Activated T-cell treated with anti-CD3 and anti-CD28 coated beads for 1 hour (primary cell): ENCODE measurements at places on chromosomes 4 and X.

GRCh38 chr4:42654631-42655268 lies 2.2 kb downstream of the ATP8A1 start:
- DNase-seq = no peak

- DNase-seq = no peak
Observed at GRCh38 chrX:85851418-85851817, 195.9 kb downstream of the CHM start.

GRCh38 chrX:102708900-102709299 lies 3.3 kb upstream of the GPRASP2 start:
- no peak for DNase-seq

GRCh38 chr4:6426571-6427438 lies 45.6 kb downstream of the PPP2R2C start:
- DNase-seq = no peak

GRCh38 chrX:34886011-34886410 lies 56.6 kb upstream of the FAM47B start:
- no peak for DNase-seq

DNA sequence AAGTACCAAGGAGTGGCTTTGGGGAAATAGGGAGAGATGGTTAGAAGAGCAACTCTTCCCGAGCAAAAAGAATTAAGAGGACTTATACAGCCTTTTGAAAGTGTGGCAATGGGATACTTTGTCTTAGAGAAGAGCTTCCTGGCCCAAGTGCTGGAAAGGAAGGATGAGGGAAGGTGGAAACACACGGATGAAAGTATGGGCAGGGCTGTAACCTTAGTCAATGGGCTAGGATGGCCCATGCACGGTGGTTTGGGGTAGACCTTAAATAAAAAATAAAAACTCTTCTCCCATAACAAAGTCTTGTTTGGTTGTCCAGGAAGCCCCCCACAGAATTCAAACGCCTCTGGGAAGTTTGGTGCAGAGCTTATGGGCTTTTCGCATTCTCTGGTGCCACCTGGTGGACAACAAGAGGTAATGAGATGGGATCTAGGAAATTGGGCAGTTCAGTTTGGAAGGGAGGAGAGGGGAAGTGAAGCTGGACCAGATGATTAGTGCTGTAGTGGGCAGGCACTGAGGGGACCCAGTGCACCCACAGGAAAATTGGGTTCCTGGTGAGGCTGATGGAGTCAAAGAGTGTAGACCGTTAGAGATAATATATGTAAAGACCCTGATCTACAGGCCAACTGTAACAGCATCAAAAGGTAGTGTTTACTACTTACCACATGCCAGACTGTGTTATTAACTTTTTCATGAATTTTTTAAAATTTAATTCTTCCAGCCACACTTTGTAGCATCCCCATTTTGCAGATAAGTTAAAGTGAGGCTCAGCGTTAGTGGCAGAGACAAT lies 13.8 kb upstream of the ENOX2 start:
- peak; percentile 11 for DNase-seq

DNA sequence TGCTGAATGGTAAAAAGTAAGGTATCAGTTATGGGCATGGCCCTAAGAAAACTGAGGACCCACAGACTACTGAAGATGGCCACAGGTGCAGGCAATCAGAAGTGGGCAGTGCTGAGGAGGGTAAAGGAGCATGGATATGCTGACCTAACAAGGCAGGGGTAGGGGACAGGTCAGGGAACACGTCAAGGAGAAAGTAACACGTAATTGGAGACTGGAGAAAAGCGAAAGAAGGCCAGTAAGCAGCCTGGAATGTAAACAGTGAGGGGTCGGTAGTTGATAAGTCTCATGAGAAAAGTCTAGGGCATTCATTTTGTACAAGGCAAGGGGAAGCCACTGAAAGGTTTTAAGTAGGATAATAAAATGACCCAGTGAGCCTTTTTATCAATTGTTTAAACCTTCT lies 153.3 kb downstream of the PRDM5 start:
- no peak for DNase-seq

GRCh38 chr4:184647266-184648053 lies 1.8 kb downstream of the CASP3 start:
- DNase-seq = no peak

DNA sequence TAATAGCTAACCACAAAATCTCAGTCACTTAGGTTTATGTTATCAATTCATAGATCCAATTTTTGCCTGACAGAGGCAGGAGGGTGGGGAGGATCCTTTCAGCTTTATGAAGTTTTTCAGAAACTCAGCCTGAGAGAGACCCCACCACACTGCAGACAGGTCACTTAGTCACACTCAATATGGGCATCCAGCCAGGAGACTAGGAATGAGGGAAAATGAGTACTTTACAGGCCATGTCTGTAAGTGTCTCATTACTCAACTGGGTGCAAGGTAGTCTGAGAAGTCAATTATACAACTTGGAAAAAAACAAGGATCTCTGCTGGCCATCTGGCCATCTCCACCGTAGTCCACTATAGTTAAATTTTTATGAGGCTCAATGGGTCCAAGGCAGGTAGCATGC lies 365.9 kb downstream of the INPP4B start:
- DNase-seq = no peak

DNA sequence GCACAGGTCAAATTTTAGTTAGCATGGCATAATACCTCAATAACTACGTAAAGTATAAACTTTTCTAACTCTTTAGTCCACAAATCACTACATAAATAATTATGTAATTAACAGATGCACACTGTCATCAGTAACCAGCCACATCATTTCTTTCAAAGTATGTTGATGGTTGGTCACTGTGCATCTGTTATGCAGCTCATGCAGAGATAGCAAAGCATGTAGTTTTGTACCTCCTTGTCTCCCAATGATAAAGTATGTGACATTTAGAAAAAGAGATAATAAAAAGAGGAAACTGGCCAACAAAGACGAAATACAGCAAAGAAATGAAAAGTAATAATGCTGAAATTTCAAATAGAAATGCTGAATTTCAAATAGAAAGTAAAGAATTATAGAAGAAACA lies 2.9 kb downstream of the LAMTOR3 start:
- no peak for DNase-seq

- no peak for DNase-seq
Observed at GRCh38 chr4:184932343-184932742, 85.9 kb upstream of the HELT start.

- DNase-seq = no peak
Observed at GRCh38 chr4:75071317-75071716, 138.4 kb downstream of the PARM1 start.

GRCh38 chr4:159250751-159251325 lies 148.0 kb downstream of the RAPGEF2 start:
- DNase-seq = no peak

GRCh38 chrX:123570011-123570590 lies 162.8 kb downstream of the THOC2 start:
- DNase-seq = no peak

- DNase-seq = no peak
Observed at GRCh38 chr4:22410645-22411247, 105.1 kb downstream of the ADGRA3 start.

DNA sequence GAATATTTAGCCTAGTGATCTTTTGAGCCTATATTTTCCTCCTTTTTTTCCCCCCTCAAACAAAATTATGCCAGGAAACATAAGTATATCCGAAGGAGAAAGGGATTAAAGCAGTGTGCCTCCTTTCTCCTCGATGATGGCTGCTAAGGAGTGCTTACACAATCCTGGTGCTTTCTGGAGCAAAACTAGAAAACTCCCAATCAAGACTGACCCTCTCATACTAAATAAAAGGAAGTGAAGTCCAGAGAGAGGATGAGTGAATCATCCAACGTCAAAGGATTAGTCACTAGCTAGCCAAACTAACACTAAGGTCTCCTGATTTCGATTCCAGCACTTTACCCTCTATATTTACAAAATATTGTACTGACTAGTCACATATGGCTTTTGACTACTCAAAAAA lies 146.8 kb downstream of the PPP3CA start:
- no peak for DNase-seq

DNA sequence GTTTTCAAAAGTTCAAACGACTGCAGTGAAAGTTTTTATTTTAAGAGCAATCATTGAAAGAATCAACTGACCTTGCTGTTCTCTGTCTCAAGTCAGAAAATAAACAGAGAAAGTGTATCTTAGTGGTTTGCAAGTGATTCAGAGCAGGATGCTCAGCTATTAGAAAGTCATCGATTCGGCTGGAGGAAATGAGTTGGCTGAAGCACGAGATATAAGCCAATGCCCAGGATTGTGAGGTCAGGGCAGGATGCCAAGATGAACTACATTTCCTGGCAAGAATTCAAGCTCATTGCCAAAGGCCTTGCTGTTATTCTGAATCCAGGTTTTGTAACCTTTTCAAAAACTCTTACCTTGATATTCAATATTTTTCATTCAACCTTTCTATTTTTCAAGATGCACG lies 541.4 kb upstream of the BOD1L1 start:
- no peak for DNase-seq

DNA sequence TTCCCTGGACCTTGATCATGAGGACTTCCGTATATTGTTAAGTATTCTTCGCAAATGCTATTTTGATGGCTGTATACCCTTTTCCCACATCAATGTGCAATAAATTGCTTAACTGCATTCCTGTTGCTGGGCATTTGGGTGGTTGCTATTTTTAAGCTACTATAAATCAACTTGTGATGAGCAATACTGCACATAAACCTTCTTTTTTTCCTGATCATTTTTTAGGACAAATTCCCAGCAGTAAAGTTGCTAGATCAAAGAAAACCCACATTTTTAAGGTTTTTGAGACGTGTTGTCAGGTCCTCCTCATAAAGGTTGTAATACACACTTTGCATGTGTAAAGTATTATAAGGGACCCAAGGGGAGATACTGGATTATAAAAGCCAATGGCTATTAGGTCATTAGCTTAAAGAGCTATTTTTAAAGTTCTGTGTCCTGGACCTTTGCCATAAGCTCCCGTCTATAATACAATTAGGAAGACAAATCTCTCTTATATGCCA lies 35.6 kb downstream of the LIMCH1 start:
- DNase-seq = no peak

GRCh38 chrX:29478336-29479069 lies 736.9 kb upstream of the MAGEB2 start:
- DNase-seq = no peak

DNA sequence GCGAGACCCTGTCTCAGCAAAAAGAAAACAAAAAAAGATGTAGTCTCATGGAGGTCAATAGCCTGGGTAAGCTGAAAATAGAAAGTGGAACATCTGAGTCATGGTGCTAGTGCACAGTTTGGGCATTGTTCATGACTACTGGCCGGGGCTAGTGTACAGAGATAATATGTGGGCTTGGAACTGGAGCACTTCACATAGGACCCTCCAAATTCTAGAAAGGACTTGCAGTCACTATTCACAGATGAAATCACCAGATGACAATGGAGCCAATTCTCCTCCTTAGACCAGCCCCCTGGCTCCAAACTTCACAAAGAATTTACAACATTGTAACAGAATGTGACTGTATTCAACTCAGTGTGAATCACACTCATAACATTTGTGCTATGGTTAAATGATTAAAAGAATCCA lies 367.8 kb upstream of the SLC7A11 start:
- no peak for DNase-seq

DNA sequence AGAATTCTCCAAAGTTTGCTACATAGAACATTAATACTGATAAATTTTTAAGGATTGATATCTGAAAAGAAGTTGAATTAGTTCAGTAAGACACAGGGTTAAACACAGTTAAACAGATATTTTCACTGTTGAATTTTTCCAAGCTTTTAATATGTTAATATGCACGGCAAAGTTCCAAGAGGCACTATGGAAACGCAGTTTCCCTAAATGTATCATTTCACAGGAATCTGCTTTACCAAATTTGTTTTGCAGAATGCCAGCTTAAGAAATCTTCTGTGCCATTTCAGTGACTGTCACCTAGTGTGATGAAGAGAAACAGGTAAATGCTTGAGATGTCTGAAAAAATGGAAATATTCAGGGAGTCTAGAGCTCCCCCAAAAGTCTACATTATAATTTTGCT lies 395.9 kb upstream of the GRIA3 start:
- no peak for DNase-seq

DNA sequence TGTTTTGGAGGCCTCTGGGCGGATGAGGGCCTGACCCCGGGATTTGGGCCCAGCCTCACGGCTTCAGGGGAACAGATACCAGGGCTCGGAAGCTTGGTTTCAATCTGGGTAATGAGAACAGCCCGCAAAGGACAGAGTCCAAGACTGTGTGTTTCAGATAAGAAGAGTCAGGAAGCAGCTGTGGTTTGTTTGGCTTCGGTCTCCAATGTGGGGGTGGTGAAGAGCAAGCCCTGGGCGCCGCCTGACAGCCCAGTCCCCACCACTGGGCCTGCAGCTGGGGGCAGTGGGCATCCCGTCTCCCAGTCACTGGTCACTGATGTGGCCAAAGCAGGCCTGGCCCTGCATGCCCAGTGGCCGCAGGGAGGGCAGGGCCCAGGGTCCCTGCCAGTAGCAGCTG lies 9.1 kb downstream of the WFS1 start:
- DNase-seq = no peak

DNA sequence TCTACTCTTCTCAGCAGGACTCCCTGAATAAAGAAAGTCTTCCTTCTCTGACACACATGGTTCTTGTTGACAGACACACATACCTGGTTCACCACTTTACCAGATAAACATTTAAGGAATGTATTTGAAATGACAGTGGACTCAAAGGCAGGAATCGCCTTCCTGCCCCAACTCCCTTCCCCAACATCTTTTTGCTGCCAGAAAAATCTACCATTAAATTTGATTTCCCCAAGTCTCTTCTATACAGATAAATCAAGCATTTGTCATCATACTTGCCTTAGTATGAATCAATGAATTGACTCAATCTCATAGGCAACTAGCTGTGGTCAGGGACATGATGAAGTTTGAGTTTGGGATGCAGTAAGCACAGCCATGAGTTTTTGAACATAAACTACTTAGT lies 23.3 kb upstream of the ANXA5 start:
- no peak for DNase-seq

GRCh38 chr4:70158576-70158975 lies 4.5 kb downstream of the PRR27 start:
- no peak for DNase-seq

- no peak for DNase-seq
Observed at GRCh38 chrX:129576539-129576938, 36.5 kb downstream of the OCRL start.

DNA sequence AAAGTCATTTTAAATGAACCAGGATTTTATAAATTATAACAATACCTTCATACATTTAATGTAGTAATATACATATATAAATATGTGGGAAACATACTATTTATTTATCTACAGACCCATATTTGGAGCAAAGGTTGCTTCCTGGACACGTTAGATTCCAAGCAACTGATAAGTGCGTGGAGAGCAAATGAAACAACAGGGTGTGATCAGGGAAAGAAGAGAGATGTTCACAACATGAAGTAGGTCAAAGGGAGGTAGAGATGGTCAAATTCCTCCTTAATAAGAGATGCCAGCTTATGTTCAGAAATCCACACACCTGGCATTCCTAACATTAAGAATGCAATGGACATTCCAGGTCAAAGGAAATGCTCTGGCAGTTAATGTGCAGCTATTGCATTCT lies 53.1 kb upstream of the HPGD start:
- DNase-seq = no peak

- DNase-seq = no peak
Observed at GRCh38 chr4:16790508-16790907, 107.9 kb downstream of the LDB2 start.

- no peak for DNase-seq
Observed at GRCh38 chr4:97132435-97132834, 1010.8 kb downstream of the STPG2 start.
